ENCODE measurements at places on chromosomes 7 and 10. TPM values are rescaled to one million over a fixed set of nuclear protein-coding genes. Genes with fewer than 3 reads are reported as not detected.

GRCh38 chr10:34666008-34666704 lies 148.9 kb downstream of the PARD3 start:
- DNase-seq, result no peak
- no peaks in the 10 kb centered on the region for H3K27me3 ChIP-seq
- H3K4me1 ChIP-seq, result no peaks in the 10 kb centered on the region
- H3K36me3 ChIP-seq, result no peaks in the 10 kb centered on the region
- no peak overlapping the region for H3K27ac ChIP-seq

Gene DNAH11
- total RNA-seq, result 0.02 TPM

- no peaks in the 10 kb centered on the region for H3K4me1 ChIP-seq
- H3K27ac ChIP-seq, result no peak overlapping the region
- no peaks in the 10 kb centered on the region for H3K27me3 ChIP-seq
- no peak for DNase-seq
Measured at GRCh38 chr10:76072384-76072783, 641.0 kb downstream of the LRMDA start.

- H3K4me3 ChIP-seq, result no peak overlapping the region
- no peaks in the 10 kb centered on the region for H3K4me1 ChIP-seq
- DNase-seq, result no peak
- no peaks in the 10 kb centered on the region for H3K36me3 ChIP-seq
- H3K27me3 ChIP-seq, result peaks cover 12% of the 10 kb centered on the region
Measured at GRCh38 chr10:4576206-4576605, 249.8 kb upstream of the AKR1E2 start.

DNA sequence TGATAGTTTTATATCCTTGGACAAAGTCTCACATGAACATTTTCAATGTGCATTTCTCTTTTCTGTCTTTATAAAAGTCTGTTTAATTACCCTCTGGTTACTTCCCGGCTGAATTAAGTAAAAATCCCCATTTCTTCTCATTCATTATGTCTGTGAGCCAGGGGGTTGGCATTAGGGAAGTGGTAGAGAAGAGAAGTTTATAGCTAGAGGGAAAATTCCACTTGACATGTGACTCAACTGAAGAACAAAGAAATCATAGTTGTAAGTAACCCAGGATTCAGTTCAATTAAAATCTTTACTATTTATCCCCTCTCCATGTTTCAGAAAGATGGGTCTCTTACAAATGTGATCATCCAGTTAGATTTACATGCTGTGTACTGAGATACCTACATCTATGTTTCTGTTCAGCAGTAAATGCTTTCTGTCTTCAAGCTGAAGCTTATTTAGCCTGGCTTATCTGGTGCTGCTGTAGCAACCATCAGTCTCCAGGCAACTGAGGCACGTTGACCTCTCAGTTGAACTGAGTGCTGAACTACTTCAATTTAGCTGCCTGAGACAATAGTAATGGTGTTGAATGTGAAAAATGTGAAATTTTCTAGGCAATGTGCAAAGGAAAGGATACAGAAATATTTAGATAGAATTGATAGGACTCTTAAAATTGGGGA lies 181.6 kb downstream of the MLLT10 start:
- peaks cover 5% of the 10 kb centered on the region for H3K4me1 ChIP-seq
- no peak for DNase-seq
- H3K36me3 ChIP-seq, result peaks cover 56% of the 10 kb centered on the region
- no peaks in the 10 kb centered on the region for H3K27me3 ChIP-seq

GRCh38 chr7:64795176-64795575 lies 948 bp downstream of the ZNF138 start:
- H3K27me3 ChIP-seq, result no peaks in the 10 kb centered on the region
- H3K36me3 ChIP-seq, result peaks cover 29% of the 10 kb centered on the region
- peak overlapping the region; percentile 99 for H3K4me3 ChIP-seq
- H3K4me1 ChIP-seq, result peaks cover 31% of the 10 kb centered on the region
- H3K27ac ChIP-seq, result peak overlapping the region; percentile 98
- no peak for DNase-seq

Gene CAV1
- total RNA-seq, result 6.1 TPM

Gene ABCB8
- total RNA-seq, result 46.5 TPM

DNA sequence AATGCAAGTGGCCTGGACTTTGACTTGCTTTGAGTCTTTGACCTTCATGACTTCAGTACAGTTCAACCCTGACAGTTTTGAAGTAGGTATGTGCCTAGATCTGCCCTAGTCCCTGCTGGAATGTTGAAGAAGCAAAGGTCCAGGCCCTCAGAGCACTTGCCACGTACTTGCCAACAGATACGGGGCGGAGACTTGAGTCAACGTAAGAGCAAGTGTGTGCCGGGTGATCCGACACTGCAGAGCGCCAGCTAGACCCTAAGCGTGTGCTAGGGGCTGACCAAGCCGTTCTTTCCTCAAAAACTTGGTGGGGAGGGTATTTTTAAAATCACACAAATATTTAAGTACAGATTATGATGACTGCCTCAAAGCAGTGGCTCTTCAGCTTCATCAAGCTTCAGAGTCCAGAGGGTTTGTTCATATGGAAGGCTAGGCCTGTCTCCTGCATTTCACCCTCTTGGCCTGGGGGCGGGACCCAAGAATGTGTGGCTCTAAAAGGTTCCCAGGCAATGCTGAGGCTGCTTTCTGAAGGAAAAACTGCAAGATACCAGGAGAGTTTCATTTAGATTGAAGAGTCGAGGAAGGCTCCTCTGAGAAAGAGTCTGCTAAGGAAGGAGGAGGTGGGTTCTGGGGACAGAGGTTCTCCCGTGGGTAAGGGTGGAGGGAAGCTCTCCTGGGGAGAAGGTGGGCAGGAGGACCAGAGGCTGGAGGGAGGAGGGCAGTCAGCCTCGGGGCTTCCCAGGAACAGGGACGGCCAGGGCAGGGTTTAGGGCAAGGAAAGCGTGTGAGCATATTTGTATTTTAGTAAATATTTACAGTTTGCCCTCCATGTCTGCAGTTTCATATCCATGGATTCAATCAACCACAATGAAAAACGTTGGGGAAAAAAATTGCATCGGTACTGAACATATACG lies 160.3 kb downstream of the EGFR start:
- no peak overlapping the region for H3K4me3 ChIP-seq
- no peak overlapping the region for H3K27ac ChIP-seq
- H3K27me3 ChIP-seq, result peaks cover 5% of the 10 kb centered on the region
- no peaks in the 10 kb centered on the region for H3K36me3 ChIP-seq
- H3K4me1 ChIP-seq, result no peaks in the 10 kb centered on the region

Gene DDC
- not detected for total RNA-seq

All from activated B cell treated with CpG ODN at 0.5 μM for 24 hours (primary cell).